ENCODE measurements at places on chromosomes 11 and 22. TPM values are rescaled to one million over a fixed set of nuclear protein-coding genes. Genes with fewer than 3 reads are reported as not detected.

Gene ISX
- not detected for total RNA-seq

DNA sequence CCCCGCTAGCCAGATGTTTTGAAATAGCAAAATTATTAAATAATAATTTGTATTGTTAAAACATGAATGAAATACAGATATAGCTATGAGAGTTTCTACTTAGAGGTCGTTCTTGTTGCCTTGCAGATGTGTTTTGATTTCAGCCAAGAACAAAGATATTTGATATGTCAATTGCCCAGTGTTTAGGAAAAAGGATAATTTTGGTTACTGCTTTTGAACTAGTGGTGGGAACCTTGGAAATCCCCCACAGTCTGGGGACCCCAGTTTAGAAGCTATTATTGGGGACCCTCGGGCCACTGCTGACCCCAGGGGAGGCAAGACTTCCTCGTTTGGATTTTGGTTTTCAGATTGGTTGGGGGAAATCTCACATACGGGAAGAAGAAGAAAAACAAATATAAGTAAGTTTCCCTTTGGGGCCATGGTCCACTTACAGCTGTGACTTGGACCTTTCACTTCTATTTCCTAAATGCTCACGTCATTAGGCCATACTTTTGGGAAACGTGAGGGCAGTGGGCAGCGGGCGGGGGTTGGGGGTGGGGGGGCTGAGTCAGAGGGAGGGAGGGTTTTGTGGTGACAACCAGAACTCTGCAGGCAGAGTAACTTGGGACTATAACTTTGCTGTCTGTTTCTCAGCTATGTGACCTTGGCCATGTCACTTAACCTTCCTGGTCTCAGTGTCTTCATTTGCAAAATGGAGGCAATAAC, 37.0 kb downstream of the LDLRAD3 start:
- DNase-seq: no peak

DNA sequence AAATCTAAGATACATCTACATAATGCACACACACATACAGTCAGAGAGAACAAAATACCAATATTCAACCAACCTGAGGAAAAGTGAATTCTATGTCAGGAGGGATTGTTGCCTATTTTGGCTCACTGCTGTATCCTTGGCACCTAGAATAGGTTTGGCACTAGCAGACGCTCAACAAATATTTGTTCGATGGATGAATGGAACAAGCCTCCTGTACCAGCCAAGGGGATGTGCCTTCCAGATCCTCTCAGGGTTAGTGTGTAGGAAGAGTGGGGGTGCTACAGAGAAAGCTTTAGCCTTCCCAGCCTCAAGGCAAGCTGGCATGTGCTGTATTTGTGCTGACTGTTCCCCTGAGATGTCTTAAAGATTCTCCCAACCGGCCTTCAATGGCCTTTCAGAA, 23.3 kb upstream of the POU2AF1 start:
- DNase-seq: no peak

DNA sequence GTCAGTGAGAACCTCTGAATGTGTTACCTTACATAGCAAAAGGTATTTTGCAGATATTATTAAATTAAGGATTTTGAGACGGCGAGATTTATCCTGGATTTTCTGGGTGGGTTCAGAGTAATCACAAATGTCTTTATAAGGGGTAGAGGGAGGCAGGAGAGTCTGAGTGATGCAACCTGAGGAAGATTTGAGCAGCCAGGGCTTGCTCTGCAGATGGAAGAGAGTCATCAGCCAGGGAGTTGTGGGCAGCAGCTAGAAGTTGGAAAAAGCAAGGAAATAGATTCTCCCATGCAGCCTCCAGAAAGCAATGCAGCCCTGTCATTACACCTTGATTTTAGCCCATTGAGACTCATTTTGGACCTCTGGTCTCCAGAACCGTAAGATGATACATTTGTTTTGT, 4.1 kb upstream of the WDR74 start:
- no peak for DNase-seq

Gene PDE2A
- total RNA-seq: 0.92 TPM

- DNase-seq: no peak
These were observed 127.2 kb upstream of the SYT13 start for GRCh38 chr11:45413156-45413858.

Gene SLC35E4
- total RNA-seq: 8.7 TPM

DNA sequence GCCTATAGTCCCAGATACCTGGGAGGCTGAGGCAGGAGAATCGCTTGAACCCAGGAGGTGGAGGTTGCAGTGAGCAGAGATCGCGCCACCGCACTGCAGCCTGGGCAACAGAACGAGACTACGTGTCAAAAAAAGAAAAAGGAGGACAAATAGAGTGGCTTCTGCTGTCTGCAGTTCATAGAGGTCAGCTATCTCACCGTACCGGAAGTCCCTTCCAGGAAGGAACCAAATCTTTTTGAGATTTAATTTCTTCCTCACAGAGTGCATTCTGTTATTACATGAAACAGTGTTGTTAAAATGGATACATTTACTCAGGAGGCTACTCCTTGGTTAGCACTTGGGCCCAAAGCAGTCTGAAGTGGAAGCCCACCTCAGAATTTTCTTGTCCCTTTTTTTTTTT, 33.4 kb downstream of the FAM118A start:
- DNase-seq: no peak

DNA sequence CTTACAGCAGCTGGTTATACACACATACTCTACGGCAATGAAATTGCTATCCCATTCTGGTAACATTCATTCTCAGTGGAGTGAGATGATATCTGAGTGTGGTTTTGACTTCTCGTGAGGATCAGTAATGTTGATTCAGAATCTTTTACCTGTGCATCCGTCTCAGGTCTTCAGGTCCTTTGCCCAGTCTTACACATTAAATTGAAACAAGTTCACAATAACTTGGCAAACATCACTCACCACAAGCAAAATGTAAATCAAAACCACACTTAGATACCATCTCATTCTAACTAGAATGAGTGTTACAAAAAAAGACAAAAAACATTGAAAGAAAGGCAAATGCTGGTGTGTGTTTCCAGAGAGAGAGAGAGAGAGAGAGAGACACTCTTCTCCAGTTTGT, 14.0 kb downstream of the RGL4 start:
- no peak for DNase-seq

DNA sequence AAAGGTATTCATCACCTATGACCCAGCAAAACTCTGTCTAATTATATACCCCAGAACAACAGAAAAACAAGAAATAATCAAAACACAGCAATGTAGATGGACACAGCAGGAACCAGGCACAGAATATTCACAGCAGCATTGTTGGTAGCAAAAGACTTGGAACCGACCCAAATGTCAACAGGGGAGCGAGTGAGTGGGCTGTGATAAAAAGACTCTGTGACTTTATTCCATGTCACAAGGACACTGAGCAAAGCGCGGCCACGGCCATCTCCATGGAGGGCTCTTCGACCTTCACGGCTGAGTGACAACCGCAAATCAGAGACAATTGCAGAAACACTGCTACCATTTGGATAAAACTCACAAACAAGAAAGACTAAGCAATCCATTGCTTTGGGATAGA, 1373.1 kb downstream of the TBC1D22A start:
- no peak for DNase-seq

Gene PDGFD
- 97.0 TPM for total RNA-seq

DNA sequence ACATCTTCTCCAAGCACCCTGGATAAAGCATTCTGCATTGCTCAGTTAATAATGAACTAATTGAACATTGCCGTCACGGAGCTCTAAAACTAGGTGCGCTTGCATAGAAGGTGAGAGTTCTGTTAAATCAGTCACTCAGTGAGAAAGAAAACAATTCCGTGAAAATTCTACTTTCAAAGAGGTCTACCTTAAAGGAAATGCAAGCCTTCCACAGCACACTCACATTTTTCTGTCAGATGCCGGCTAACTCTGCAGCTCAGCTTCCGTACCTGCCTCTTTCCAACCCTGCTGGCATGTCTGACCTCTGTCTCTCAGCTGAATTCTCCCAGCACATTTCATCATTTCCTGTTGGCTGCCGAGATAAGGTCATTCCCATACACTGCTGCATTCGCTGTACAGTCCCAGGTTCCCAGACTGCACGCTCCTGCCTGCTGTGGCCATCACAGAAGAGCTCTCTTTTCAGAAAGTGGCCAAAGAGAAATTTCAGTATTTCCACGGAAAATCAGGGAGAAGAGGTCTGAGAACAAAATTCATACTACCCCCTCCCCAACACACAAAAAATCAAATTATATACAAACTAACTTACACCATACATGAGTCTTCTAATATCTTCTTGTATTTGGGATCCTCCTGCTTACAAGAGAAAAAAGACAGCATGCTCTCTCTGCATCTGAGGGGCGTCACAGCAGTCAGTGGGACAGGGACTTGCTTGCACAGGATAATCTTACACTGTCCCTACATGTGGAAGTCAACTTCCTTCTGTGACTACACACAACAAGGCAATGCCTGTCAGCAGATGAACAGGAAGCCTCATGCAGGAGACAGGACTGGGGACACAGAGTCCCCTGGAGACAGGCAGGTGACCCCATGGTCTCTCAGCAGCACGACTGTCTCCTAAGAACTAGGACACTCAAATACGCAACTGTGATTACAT, 55.1 kb downstream of the PACSIN2 start:
- peak; percentile 76 for DNase-seq

Gene TECTA
- 2.9 TPM for total RNA-seq

Gene APOA4
- total RNA-seq: 0.86 TPM

Gene BATF2
- 0.21 TPM for total RNA-seq

DNA sequence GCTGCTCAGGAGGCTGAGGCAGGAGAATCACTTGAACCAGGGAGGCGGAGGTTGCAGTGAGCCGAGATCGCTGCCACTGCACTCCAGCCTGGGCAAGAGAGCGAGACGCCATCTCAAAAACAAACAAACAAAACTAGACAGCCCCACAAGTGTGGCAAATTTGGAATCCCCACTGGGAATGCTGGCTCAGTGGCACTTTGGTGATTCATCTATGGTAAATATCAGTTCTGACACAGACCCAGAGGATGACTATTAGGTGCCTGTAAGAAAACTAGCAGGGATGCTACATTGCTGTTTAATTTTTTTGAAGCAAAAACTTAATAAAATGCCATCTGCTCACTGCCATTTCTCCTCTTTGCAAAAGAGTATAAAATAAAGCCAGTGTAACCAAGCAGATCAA, 107.9 kb downstream of the NAT10 start:
- DNase-seq: no peak

Gene OOSP1
- total RNA-seq: not detected

Gene CNIH2
- 2.7 TPM for total RNA-seq

DNA sequence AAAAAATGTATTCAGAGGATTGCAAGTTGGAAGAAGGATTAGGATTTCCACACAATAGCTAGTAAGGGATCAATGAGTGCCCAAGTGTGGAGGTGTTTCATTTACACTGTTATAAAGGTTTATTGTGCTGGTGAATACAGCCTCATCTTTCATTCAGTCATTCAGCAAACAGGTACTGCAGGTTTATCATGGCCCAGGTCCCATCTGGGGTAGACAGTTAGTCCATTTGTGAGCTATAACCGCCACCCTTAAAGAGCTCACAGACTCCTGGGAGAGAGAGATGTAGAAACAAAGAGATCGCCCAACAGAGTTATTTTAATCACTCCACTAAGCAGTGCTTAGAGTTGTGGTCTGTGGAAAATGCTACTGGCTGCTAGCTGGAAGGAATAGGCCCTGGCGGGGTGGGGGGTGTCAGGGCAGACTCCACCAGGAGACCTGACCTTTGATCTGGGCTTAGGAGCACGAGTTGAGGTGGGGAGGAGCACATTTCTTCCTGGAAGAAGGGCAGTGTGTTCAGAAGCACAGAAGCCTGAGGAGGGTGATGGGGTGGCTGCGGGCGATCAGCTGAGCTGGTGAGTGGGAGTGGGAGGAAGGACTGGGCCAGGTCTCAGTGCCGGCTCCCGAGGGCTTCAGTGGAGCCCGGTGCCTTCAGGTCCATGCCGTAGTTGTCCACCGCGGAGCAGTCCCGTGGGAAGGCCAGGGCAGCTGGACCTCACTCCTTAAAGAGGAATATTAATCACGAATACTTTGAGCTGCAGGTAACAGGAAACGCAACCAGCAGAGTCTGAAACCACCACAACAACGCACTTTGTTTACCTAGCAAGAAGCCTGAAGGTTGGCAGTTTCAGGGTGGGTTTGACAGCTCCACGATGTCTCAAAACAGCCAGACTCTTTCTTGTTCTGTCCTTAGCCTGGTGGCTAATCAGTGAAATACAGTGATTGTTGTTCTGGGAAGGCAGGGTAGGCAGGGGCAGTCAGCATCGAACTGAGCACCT, 11.2 kb downstream of the TOM1 start:
- DNase-seq: no peak

Gene OSM
- not detected for total RNA-seq

GRCh38 chr11:23166376-23166775, 306.1 kb upstream of the CCDC179 start:
- no peak for DNase-seq

Gene DCDC1
- total RNA-seq: 1.1 TPM

Gene AQP11
- total RNA-seq: 4.3 TPM

- peak; percentile 20 for DNase-seq
These were observed 11.5 kb downstream of the STARD10 start for GRCh38 chr11:72782081-72782920.

GRCh38 chr11:91239359-91239758, 985.3 kb upstream of the FAT3 start:
- no peak for DNase-seq

GRCh38 chr11:26779074-26779865, 57.4 kb upstream of the SLC5A12 start:
- no peak for DNase-seq

- peak; percentile 56 for DNase-seq
These were observed 43.4 kb upstream of the SC5D start for GRCh38 chr11:121249039-121249663.

Gene NCF4
- total RNA-seq: not detected

GRCh38 chr11:34147581-34147980, 42.2 kb downstream of the NAT10 start:
- DNase-seq: no peak

Gene PITPNM1
- total RNA-seq: 117 TPM

DNA sequence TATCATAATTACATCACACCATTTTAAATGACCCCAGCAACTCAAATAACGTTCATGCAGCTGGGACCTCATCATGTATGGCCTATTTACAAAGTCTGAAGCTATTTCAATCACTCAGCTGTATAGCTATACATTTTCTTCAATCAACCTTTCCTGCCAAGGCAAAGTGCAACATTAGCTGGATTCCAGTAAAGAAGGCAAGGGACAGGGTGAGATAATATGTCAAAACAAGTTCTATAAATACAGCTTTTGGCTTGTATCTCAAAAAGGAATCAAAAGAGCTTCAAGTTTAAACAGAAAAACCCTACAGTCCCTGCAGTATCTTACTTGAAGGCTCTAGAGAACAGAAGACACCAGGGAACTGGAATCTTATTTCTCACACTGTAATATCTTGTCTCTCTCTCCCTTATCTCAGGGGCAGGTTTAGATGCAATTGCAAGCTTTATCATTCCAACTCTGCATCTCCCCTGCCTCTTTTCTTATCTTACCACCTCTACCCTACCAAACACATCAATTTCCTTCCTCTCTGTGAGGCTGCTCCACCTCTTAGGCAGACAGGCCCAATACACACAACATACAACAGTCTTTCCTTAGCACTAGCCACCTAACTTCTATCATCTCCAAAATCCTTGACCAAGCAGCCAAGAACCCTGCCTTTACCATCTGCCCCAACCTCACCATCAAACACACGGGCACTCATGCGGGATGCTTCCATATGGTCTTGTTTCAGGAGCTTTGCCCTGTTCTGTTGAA, 34.5 kb downstream of the CELF1 start:
- DNase-seq: no peak
